Caki2 (cell line): ENCODE measurements at places on chromosomes 3 and 15.

GRCh38 chr3:107496855-107497254 is 25.9 kb upstream of the BBX start:
- DNase-seq, result no peak

- no peak for DNase-seq
These were observed 251.0 kb upstream of the ICE2 start for GRCh38 chr15:60729850-60730458.

GRCh38 chr3:154955907-154956533 is 124.1 kb upstream of the MME start:
- no peak for DNase-seq

DNA sequence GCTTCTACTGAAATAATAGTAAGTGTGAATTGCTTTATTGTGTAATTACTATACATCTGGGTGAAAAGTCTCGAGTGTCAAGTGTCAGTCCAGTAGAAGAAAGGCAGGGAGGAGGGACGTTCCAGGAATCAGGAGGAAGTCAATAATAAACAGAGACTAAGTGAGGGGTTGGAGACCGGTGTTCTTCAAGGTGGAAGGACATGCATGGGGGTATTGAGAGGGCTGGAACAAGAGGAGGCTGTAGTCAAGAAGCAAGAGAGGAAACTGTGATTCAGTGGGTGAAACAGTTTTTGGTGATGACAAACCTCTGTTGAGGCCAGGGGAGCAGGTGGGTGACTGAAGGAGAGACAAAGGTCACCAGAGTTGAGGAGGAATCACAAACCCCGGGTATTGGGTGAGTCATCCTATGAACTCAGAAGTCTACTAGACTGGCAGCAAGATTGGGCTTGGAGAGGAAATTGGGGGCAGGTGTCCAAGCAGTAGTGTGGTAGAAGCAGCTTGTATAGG is 11.6 kb upstream of the SCAMP5 start:
- no peak for DNase-seq

DNA sequence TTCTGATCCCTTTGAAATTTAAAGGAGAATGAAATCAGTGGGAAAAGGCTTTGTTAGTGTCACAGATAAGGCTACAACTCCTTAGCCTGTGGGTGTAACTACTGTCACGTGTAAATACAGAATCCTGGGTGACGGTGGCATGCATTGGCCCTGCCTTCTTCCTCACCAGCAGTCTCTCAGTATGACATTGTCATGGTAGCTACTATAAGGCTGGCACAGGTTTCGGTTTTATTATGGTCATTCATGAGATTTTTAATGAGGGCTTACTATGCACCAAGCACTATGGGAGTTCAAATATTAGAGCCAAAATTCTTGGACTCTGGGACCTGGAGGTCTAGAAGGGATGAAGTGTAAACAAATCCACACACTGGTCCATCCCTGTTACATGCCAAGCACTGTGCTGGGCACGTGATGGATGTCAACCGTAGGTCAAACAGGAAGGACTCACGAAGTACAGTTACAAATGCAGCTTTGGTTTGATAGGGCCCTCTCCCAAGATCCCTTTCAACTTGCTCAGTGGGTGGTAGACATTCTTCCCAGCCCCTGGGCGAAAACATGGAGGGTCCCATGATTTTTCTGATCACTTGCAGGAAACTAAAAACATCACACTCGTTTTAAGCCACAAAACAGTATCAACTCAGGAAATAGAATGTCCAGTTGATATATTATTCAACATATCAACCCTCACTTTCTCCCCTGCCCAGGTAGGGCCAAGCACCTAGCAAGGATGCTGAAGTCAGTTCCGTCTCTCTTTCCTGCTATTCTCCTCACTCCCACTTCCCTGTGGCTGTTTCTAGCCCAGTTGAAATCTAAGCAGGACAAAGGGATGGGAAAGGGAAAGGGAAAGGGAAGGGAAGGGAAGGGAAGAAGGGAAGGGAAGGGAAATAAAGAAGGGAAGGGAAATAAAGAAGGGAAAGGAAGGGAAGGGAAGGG is 25.3 kb downstream of the BFSP2 start:
- no peak for DNase-seq

- peak; percentile 53 for DNase-seq
These were observed 236.9 kb upstream of the TRIM42 start for GRCh38 chr3:140441006-140441405.

- no peak for DNase-seq
These were observed 35.6 kb downstream of the AMOTL2 start for GRCh38 chr3:134338516-134339261.

- no peak for DNase-seq
These were observed 76.2 kb upstream of the MRPS22 start for GRCh38 chr3:139267300-139268246.

- peak; percentile 22 for DNase-seq
These were observed at the start of gene CAMP for GRCh38 chr3:48222616-48223513. Gene CAMP, plus strand, starts transcription at chr3:48223495. Its CDS starts 17 bp downstream, at chr3:48223512.

- DNase-seq, result peak; percentile 95
These were observed 254.4 kb upstream of the ZPLD1 start for GRCh38 chr3:102180280-102180931.

DNA sequence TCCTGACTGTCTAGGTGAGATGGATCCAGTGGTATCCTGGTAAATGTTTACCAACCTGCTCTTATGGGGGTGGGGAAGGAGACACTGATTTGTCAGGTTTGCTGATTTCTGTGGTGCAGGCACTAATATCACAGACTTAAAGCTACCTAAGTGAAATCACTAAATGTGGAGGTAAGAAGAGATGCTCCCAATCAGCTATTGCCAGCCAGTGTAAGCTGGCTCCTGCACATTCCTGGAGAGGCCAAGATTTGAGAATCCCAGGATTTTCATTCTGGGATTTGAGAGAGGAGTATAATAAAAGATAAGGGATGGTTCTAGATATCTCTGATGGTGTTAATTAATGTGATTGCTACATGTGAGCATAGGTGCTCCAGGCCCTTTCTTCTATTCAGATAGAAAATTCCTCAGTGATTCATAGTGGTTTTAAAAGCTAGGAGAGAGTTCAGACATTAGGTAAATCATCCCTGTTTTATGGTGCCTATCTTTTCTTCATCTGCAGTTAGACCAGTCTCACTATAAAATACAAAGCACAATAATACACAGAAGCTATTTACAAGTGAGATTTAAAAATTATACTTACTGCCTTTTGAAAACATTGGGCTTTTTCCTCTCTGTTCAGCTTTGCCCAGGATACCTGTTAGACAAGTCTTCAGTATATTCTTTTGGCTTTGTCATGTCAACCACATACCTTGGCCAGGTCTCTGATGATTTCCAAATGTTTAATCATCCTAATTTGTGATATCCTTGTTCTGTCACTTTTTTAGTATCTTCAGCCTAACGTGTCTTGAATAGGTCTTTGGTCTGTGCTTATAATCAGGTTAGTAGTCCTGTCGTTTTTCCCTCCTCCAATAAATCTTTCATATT is 90.9 kb downstream of the MBNL1 start:
- DNase-seq, result peak; percentile 35

DNA sequence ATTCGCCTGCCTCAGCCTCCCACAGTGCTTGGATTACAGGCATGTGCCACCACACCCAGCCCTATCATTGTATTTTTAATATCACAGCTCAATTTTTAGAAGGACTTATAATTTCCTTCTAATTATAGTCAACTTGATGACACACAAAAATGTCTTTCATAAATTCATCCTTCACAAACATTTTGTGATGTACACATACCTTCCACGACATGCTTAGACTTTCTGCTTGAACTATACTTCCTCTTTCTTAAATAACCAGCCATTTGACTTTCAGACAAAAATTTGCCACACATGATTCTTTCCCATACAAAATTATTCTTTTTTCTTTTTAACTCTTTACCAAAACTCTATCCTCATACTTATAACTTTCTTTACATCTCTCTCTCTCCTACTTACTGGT is 48.4 kb upstream of the CCK start:
- peak; percentile 10 for DNase-seq

DNA sequence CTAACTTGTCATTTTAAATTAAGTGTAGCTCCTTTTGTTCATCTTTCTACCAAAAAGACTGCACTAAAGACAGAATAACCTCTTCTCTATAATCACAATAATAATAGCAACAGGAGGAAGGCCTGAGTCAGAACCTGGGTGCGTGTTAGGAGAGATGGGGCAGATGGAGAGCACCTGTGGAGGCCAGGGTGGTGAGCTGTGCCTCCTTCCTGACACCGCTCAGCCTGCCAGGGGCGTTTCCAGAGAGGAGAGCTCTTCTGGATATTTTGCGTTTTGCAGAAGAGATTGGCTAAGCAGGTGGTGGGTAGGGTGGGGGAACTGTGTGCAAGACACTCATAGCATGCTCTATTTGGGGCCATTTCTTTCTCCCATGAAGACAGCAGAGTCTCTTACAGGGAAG is 83.5 kb downstream of the MEGF11 start:
- no peak for DNase-seq

GRCh38 chr3:4290272-4290893 is 12.8 kb upstream of the SETMAR start:
- peak; percentile 19 for DNase-seq

- DNase-seq, result no peak
These were observed 101.9 kb downstream of the KLHL25 start for GRCh38 chr15:85692873-85693272.

DNA sequence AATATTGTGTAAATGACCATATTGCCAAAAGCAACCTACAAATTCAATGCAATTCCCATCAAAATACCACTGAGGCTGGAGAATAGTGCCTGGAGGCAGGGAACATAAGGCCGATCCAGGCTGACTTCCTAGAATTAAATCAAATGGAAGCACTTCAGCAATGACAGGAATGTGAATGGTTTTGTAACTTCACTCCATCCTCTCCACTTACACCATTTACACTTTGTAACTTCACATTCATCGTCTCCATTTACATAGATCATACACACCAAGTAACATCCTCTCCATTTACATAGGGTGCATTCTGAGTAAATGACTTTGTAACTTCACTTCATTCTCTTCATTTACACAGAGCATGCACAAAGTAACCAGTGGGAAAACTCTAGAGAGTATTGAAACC is 11.6 kb downstream of the STRIT1 start:
- DNase-seq, result no peak

DNA sequence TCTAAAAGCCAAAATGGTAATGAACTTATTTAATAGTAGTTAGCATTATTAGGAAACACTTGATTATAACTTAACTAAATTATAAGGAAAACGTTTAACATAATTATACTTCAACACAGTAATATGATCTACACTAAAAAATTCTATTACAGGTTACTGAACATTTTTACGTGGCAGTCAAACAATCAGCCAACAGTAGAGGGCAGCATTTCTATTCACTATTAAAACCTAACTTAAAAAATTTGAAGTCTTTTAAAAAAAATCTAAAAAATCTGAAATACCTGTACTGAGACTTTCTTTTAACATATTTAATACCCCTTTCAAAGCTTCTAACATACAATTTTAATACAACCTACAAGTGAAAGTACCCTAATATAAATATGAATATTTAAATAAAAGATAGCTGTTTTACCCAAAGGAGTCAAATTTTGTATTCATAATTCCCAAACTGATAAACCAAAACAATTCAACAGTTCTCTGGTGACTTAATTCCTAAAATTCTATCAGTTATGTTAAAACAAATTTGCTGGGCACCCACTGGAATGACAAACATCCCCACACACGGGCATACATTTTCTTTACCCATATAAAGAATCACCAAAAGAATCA is 41.5 kb downstream of the DLG1 start:
- DNase-seq, result peak; percentile 29

- DNase-seq, result peak; percentile 24
These were observed 6.0 kb upstream of the SLC28A1 start for GRCh38 chr15:84878504-84878903.

GRCh38 chr15:58921267-58921790 is 12.2 kb downstream of the SLTM start:
- no peak for DNase-seq

GRCh38 chr3:132635052-132635451 is 24.6 kb downstream of the ACAD11 start:
- no peak for DNase-seq

GRCh38 chr3:99472385-99472784 is 166.0 kb upstream of the COL8A1 start:
- no peak for DNase-seq

DNA sequence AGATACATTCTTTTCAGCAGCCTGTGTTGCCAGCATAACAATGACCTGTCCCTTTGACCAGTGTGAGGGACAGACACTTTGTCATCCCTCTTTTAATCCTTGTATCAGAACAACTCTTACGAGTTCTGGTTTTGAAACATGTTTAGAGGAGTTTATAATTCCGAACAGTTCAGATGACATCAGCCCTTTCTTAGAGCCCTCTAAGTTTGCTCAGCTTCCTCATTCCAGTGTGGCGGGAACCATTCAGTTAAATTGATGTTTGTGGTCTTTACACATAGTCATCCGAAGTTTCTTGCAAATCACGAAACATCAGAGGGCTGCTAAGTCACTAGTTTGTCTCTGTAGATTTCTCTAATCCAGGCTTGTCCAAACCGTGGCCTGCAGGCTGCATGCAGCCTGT is 102.5 kb downstream of the AKAP13 start:
- DNase-seq, result peak; percentile 76

- DNase-seq, result no peak
These were observed 436.5 kb downstream of the CNTN4 start for GRCh38 chr3:2535206-2535605.

GRCh38 chr3:151878465-151878864 is 5.0 kb downstream of the SUCNR1 start:
- DNase-seq, result no peak

DNA sequence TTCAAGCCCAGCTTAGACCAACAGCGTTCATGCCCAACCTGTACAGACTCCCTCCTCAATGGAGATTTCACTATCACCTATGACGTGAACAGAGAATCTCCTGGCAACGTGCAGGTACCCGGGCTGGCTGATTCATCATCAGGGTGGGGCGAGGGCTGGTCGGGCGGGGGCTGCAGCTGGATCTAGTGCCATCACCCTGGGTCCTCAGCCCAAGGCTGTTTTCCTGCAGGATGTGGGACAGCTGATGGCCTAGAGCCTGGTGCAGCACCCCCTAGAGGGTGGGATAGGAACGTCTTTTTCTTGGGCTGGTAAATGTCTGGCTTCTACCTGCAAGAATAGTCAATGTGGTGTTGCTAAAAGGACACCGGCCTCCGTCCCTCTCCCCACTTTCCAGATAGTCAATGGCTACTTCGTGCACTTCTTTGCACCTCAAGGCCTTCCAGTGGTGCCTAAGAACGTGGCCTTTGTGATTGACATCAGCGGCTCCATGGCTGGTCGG is 4.4 kb downstream of the ITIH3 start:
- no peak for DNase-seq

GRCh38 chr3:61417352-61417751 is 144.0 kb upstream of the PTPRG start:
- no peak for DNase-seq

GRCh38 chr3:105458518-105459215 is 92.0 kb downstream of the ALCAM start:
- DNase-seq, result no peak

- DNase-seq, result no peak
These were observed 218 bp upstream of the TRPC1 start for GRCh38 chr3:142723665-142723967.
